Stimulated activated CD4-positive, alpha-beta T cell treated with anti-CD3 and anti-CD28 coated beads, TNF-alpha, amount 100 ng/mL, for 4 hours (primary cell): ENCODE measurements at places on chromosomes 1 and 21.
A peak's percentile ranks its signal among the peaks of the same experiment; 100 is the strongest.

- no peak for DNase-seq
These were observed 27.4 kb downstream of the BACE2 start for GRCh38 chr21:41195311-41195710.

DNA sequence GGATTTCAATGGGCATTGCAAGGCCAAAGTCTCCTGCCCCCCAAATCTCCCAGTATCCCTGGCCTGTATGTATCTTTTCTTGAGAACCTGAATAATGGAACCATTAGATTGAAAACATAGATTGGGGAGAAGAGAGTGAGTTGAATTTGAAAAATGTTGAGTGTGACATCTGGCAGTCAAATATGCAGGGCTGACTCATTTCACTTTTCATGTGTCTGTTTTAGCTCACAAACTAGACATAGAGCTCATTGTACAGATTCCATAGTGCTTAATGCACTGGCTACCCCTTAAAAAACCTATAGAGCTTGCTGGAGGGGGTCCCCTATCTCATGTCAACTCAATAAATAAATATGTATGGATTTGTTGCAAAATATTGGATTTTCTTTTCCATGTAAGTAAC is 30.8 kb downstream of the DDR2 start:
- DNase-seq, result no peak

GRCh38 chr1:178031856-178032320 is 62.0 kb upstream of the RASAL2 start:
- DNase-seq, result no peak

DNA sequence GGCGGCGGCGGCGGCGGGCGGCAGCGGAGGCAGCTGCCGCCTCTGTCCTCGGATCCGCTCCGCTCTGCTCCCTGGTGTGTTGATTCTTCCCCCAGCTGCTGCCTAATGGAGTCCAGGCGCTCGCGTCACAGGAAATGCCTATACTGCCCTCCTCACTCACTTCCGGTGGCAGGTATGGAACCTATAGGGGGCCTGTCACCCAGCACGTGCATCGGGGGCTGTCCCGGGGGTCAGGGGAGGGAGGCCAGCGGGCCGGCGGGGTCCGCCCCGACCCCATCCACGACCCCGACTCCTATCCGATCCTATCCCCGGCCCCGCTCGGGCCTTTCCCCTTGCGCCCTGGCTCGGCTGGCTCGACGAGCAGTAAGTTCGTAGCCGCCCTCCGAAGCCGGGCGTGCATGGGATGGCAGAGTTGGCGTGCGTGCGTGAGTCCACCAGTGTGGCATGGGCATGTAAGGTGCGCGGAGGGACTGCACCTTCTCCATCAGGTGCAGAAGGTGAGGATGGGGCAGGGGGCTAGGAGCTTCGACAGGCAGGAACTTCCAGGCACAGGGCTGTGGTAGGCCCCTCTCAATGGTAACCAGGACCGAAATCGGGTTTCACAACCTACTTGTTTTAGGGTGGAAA is at the start of gene WDR26:
TSS of gene WDR26 (minus strand) at position 107 of the 627 bp plus-strand sequence.
- peak; percentile 68 for DNase-seq

GRCh38 chr1:161511018-161511755 is 5.9 kb downstream of the FCGR2A start:
- DNase-seq, result no peak

- DNase-seq, result no peak
These were observed 264.2 kb downstream of the NPHP4 start for GRCh38 chr1:5727871-5728643.

GRCh38 chr1:24236789-24237371 is 49.8 kb upstream of the IFNLR1 start:
- no peak for DNase-seq

DNA sequence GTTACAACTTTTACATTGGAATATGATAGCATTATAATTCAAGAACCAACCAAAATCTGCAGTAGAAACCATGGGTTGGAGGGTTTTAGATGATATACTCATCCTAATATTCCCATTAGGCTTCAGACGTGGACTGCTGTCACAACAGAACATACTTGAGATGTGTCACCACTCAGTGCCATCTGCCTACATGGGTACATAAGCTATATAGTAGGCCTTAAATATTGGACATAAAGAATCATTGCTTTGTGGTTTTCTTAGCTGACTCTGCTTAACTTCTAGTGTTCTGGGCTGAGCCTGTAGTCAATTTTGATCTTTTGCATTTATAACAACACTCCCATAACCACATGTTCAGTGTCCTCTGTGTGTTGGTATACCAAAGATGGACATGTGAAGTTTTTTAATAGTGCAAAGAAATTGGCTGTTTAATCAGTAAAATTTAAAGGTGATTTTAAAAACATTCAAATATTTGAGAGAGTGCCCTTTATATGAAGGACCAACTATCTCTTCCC is 14.2 kb downstream of the RAP1A start:
- no peak for DNase-seq

DNA sequence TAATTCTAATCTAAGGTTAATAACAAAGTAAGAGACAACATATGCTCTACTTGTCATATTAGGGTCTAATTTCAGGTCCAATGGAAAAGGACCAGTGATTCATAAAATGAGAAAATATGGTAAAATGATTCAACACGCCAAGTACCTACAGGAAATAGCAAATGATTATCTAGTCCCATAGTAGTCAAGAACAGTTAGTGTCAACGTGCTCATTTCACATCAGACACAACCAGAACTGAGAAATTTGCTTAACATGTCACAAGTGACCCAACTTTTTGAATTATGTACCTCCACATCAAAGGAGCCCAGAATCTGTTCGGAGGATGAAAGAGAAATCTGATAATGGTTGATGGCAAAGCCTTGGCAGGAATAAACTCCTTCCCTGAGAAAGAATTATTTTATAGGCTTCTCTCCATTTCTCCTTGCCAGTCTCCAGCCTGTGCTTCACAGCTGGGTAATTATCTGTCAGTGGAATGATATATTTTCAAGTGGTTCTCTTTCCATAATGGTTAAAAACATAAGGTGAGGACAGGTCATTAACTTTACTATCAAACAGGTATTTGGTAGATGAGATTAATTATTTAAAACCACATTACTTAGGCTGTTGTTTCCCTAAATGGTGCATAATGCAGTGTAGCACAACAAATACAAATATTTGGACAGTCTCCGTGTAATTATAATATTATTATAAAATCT is 83.2 kb downstream of the APP start:
- no peak for DNase-seq

GRCh38 chr1:8598060-8598724 is 219.2 kb downstream of the RERE start:
- no peak for DNase-seq

DNA sequence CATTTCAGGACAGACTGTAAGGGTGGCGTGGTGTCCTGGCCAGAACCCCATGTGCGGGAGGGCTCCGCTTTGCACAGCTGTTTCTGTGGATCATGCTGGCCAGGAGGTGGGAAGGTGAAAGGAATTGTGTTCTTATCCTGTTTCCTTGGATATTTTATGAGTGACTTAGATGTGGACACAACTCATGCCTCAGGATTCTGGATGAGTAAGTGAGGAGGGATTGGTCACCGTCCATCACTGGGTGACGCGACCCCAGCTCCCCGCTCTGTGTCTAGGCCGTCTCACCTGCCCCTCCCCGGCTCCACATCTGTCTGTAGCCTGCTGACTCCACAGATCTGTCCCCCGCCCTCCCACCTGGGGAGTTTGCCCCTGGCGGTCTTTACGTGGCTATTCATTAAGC is 48.8 kb downstream of the PIK3CD start:
- no peak for DNase-seq

GRCh38 chr1:156492591-156493080 is 7.9 kb downstream of the MEF2D start:
- DNase-seq, result no peak

DNA sequence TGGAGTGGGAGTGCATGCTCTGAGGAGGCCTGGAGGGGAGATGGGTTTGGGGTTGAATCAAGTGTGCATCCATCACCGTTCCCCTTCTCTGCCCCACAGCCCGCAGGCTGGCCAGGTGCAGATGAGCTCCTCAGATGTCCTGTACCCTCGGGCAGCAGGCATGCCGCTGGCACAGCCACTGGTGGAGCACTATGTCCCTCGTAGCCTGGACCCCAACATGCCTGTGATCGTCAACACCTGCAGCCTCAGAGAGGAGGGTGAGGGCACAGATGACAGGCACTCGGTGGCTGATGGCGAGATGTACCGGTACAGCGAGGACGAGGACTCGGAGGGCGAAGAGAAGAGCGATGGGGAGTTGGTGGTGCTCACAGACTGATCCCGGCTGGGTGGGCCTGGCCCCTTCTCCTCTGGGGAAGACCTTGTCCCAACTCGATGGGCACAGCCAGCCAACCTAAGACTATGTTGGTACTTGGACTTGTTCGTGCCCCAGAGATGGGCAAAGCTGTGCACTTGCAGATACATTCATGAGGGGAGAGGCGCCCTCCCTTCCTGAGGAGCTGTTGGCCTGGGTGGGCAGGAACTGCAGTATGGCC is 26.0 kb downstream of the ETNK2 start:
- no peak for DNase-seq

DNA sequence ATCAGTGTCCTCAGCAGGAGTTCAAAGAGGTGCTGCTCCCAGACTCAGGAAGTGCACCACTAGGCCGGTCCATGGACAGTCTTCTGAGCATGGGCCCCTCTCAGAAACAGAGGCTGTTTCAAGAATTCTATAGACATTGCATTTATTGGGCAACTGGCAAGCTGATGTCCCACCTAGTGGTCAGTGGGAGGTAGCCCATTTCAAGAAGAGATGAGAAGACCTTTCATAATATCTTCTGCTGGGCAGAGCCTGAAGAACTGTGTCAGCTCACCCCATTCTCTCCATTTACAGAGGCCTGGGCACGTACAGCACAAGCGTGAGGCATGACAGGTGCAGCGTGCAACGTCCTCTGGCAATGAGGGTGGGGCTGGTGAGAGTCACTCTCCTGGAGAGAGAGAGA is 216.0 kb downstream of the DYRK1A start:
- no peak for DNase-seq

DNA sequence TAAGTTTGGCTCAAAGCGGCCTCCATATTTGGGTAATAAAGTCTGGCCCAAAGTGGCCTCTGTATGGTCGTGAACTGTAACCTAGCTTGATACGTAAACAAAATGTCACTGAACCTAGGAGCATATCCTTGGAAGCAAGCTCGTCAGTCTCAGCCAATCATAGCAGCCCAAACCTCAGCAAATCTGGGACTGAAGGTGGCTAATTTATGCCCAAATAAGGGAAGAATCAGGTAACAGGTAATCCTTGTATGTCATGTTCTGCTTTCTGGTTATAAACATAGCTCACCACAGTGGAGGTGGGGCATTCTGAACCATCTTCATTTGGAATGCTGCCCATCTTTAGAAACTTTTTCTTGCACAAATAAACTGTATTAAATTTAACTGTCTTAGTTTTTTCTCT is 281.1 kb downstream of the TTLL7 start:
- no peak for DNase-seq

DNA sequence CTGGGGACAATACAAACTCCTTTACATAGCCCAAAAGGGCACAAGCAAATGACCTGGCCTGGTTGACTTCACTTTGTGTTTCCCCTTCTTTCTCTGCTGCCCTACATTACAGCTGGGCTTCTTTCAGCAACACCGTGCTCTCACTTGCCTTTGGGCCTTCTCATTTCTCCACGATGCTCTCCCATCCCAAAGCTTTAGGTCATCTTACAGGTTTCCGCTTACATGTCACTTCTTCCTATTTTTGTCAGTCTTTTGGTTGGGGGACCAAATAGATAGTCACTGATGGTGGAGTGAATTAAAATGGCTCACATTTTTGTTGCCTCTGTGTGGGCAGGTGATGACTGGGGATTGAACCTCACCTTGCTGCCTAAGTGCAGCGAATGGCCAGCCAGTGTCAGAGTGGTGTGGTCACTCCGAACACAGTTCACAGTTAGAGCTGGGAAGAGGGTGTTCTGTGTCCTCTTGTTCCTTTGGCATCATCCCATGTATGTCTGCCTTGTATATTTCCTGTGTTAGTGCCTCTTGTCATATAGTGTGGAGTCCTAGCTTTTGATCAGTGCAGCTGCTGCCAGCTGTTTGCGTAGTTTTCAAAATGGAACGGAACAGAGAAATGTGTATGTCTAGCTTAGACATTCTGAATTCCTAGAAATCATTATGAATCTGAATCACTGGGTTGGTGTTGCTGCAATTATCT is 134.8 kb downstream of the NOS1AP start:
- no peak for DNase-seq

- DNase-seq, result no peak
These were observed 4.9 kb upstream of the BACE2 start for GRCh38 chr21:41163091-41163490.

DNA sequence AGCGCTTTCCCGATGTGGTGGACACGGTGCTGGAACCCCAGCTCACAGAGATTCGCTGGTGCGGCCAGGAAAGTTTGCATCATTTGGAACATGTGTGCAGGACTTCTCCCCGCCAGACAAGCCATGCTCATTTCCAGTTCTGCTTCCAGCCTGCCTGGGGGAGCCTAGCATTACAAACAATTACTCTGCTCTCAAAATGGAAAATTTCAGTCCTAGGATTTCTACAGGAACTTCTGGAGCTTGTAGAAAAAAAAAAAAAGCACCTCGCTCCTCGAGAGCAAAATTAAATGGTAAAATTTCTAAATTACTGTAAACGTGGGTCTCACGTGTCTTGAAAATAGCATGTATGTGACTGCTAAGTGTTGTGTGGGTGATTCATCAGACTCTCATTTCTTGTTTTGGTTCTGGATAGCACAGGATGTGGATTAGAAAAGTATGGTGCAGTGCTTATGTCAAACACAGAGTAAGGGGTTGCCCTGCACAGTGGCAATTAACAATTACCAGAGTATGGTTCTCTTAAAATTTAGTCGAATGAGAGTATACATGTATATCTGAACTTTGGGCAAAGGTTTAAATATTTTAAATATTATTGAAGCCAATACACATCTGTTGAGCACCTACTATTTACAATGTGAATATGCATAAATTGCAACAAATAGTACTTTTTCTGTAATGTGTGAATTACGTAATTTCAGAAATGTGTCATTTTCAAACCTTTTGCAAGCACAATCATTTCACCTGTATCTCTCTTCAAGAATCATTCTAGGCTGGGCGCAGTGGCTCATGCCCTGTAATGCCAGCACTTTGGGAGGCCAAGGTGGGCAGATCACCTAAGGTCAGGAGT is 61.8 kb upstream of the PTGFRN start:
- no peak for DNase-seq

- no peak for DNase-seq
These were observed 28.8 kb downstream of the PIK3C2B start for GRCh38 chr1:204465546-204466415.

- no peak for DNase-seq
These were observed 89.7 kb downstream of the MAGI3 start for GRCh38 chr1:113479713-113480676.

DNA sequence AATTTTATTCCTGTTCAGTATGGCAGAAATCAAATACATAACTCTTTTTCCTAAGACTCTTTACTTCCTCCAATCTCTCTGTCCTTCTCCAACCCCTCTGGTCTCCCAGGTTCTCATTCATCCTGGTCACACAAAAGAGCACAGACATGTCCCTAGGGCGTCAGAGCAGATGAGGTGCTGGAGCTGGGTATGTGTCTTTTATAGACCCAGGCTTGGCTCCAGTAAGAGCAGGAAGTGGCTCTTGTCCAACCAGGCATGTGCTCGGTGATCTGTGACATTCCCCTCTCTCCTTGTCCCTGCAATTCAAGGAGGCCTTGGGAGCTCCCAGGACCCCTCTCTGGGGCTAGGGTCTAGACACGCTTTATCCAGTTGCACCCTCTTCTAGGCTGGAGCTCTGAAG is 18.0 kb upstream of the LCE2D start:
- no peak for DNase-seq
